ENCODE measurements at places on chromosomes 13 and 19.

DNA sequence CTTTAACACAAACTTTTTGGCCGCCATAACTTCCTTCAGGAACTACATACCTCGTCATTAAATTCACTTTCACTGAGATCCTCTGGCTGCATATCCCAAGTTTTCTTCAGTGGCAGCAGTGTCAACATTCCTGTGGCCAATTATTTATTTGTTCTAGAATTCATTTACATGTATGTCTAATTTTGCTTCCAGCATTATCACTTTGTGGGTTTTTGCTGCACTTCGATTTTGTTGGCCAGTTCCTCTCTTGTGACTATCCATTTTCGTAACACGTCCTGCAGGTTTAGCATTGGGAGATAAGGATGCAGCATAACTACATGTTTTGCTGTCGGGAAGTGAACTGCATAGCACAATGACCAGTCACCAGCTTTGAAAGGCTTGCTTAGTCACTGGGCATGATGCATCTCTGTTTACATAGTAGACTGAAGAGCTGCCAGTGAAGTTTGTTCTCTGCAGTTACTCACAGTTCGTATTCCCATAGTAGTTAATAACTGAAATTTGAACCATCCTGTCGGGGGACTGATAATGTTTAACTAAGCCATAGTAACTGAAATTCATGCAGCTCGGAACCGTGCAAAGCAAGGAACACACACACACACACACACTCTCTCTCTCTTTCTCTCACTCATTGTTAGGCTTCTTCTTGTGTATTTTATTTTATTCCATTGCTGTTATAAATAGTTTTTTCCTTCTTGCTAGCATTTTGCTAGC lies 28.3 kb downstream of the ZNF507 start:
- DNase-seq: no peak

- DNase-seq: no peak
Measured at GRCh38 chr19:12126707-12127106, 13.4 kb downstream of the ZNF20 start.

DNA sequence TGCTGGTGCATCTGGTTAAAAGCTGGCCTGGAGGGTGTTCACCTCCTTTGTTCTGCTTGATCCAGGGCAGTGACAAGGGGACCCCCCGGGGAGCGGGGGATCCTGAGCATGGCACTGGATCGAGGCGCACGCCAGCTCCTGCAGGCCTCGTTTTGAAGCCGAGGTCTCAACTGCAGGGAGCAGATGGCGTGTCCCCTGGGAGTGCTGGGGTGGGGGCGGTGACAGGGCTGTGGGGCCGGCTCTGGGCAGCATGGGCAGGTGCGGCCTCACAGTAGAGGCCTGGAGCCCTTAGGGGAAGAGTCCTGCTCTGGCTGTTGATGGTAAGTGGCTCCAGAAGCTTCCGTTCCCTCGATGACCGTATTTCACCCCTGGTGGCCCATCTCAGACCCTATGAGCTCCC lies 51.8 kb downstream of the CRTC1 start:
- DNase-seq: no peak

DNA sequence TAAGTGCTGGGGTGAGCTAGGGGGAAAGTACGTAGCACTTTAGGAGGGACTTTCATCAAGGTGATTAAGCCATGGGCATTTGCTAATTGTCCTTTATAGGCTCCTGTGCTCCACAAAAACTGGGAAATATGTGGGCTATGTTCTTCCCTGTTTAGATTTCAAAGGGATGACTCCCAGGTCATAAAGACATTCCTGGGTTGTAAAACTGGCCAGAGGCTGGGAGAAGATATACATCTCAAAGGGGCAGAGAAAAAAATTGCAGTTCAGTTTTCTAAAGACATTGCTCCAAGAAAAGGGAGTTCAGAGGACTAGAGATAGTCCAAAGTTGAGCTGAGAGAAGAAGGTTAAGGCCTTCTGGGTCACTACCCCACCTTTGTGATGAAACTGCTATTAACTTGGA lies 204.8 kb downstream of the MYO16 start:
- no peak for DNase-seq

- DNase-seq: no peak
Measured at GRCh38 chr19:1220477-1220930, 14.9 kb downstream of the STK11 start.

- no peak for DNase-seq
Measured at GRCh38 chr13:54165581-54166215, 1137.1 kb downstream of the OLFM4 start.
